ENCODE measurements at places on chromosomes 12 and 14.

DNA sequence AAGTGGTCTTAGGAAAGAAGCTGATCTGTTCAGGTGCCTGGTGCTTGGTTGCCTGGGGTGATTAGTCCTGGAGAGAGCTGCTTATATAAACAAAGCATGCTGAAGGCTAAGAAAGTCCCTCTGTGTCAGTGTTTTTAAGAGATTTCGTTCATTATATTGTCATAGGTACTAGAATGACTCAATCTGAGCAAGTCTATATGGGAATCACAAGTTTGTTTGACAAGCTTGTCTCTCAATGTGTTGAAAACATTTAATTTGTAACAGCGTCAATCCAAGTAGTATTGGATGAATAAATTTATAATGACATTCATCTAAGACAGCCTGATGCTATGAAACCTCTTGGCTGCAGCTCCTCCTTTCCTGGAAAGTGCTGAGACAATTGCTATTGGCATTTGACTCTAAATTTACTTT lies 256.3 kb downstream of the TMTC2 start:
- DNase-seq = no peak

GRCh38 chr14:99239661-99240092 lies 32.3 kb downstream of the BCL11B start:
- DNase-seq = no peak

DNA sequence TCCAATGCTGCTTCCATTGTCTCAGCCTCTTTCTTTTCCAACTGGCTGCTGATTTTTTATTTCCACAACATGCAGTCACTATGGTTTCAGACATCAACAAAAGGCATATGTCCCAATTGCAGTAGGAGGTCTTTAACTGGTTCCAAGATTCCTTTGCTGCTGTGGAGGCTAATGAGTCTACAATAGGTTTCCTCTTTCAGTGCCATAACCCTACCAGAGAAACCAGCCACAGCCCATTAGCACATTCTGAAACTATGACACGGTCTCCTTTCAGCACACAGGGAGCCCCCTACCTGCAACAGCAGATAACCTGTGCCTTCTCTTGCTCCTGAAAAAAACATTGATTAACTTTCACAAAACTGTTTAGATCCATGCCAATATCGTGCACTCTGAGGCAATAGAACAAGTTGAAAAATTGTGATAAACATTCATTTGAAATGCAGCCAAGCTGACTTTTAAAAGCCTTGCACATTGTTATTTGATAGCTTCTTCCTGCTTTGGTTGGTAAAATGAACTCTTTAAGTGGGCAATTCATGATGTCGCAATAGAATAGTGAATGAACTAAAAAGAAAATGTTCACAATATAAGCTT lies 32.4 kb downstream of the PLEKHG7 start:
- no peak for DNase-seq

GRCh38 chr14:67857778-67858350 lies 38.3 kb downstream of the RAD51B start:
- no peak for DNase-seq

DNA sequence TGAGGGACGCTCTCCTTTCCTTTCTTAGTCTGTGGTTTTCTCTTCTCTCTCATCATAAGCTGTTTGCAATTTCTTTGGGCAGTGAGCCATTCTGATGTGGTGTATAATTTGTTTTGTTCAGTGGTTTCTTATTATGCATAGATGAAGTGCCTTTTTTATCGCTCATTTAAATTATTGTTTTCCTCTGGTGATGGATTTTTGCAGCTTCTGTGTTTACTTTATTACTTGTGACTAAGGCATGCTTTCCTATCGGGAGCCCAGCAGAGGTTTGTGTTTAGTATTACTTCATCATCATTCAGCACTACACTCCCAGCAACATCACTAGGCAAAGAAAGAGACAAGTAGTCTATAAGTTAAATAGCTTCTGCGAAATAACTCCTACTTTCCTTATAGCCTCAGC lies 586.6 kb upstream of the NOVA1 start:
- DNase-seq = no peak

DNA sequence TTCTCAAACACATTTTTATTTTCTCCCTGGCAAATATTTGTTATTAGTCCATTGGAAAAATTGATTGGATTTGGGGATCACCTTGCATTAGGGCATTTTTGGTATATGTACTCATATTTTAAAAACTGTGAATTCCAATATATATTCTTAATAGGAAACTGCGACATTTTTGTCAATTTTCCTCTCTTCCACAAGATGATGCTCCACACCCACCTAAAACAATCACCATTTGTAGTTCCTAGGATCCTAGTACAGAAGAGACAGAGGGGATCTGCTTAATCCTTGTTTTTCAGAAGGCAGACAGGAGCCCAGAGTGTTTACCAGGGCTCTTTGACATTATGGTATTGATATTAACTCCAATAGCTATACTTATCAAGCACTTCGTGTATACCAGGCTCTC lies 22.8 kb upstream of the OASL start:
- DNase-seq = no peak

- DNase-seq = no peak
Observed at GRCh38 chr14:56659964-56660551, 80.5 kb downstream of the TMEM260 start.

GRCh38 chr14:40122968-40123648 lies 690.9 kb upstream of the FBXO33 start:
- DNase-seq = no peak

DNA sequence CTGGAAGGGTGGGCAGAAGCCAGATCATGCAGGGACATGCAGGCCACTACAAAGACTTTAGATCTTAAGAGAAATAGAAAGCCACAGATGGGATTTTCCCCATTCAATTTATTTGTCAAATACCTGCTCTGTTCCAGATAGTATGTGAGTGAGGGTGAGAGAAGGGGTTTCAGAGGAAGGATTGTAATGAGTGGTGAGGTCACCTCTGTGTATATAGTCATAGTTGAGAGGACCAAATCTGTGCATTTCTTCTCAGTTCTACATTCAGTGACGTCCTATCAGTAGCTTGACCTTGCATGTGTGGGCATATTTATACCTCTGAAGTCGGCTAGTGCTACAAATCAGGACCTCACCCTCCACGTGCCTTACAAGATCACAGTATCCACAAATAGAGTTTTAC lies 31.2 kb upstream of the RBM19 start:
- no peak for DNase-seq

DNA sequence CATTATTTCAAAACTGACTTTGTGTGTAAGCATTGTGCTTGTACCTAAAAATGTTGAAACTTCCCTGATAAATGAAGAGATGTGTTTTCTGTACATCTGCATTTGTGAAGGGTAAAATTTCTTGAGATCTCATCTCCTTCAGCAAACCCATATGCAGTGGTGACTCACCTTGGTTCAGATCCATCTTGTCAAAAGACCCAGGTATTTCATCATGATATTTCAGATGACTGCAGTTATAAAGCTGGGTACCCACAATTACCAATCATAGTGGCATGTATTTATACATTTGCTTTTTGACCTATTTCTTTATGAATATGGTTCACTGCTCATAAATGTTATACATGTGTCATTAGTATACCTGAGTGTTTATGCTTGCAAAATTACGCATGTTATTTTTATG lies 1213.6 kb downstream of the GALC start:
- DNase-seq = no peak

DNA sequence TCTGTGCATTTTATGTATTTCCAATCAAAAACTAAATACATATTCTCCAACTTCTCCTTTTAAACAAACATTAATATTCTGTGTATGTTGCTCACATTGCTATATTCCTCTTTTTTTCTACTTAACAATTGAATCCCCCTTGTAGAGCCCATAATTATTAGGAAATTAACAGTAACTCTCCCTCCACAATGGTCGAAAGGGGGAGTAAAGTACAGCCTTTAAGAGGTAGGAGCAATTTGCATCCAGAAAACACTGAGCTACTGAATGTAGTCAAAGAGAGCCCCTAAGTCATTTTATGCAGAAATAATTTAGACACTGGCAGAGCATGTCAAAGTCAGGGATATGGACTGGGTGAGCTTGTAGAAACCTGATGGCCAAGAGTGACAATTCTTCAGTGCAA lies 57.2 kb upstream of the SCN8A start:
- no peak for DNase-seq

GRCh38 chr14:37903343-37904191 lies 304.1 kb upstream of the SSTR1 start:
- no peak for DNase-seq

Measured in SIG-M5 (cell line).